ENCODE measurements at places on chromosomes 1 and 21.

DNA sequence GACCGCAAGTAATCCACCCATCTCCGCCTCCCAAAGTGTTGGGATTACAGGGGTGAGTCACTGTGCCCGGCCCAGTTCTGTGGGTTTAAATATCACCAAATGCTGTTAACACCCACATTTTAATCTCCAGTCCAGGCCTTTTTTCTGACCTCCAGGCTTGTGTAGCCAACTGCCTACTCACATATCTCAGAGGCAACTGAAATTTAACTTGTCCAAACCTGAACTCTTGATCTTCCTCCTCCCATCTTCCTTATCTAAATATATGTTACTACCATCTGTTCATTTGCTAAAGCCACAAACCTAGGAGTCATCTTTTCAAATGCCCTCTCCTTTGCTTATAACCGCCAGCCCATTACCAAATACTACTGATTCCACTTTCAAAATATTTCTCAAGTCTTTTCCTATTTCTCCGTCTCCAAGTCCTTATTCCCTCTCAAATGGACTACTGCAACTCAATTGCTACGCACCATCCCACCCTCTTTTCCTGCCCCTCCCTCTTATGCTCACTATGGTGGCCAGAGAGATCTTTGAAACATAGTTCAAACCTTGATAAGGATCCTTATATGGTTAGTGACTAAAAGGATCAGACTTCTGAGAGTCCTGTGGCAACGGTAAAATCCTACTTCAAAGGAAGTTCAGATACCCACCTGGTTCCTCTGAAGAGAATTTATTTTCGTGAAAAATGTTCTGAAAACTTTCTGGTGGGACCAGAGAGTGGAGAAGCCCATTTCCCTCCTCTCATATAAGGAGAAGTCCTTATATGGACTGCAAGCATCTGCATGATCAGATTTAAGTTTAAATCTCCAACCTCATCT lies 78.5 kb upstream of the CDC42BPA start:
- DNase-seq, result no peak

DNA sequence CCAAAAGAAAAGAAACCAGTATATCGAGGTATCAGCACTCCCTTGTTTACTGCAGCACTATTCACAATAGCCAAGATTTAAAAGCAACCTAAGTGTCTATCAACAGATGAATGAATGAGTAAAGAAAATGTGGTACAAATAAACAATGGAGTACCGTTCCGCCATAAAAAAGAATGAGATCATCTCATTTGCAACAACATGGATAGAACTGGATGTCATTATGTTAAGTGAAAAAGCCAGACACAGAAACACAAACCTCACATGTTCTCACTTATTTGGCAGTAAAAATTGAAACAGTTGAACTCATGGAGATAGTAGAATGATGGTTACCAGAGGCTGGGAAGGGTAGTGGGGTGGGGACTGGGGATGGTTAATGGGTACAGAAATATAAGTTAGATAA lies 4.3 kb upstream of the GNG5 start:
- no peak for DNase-seq

GRCh38 chr1:117364240-117364639 lies 3.0 kb upstream of the MAN1A2 start:
- DNase-seq, result no peak

DNA sequence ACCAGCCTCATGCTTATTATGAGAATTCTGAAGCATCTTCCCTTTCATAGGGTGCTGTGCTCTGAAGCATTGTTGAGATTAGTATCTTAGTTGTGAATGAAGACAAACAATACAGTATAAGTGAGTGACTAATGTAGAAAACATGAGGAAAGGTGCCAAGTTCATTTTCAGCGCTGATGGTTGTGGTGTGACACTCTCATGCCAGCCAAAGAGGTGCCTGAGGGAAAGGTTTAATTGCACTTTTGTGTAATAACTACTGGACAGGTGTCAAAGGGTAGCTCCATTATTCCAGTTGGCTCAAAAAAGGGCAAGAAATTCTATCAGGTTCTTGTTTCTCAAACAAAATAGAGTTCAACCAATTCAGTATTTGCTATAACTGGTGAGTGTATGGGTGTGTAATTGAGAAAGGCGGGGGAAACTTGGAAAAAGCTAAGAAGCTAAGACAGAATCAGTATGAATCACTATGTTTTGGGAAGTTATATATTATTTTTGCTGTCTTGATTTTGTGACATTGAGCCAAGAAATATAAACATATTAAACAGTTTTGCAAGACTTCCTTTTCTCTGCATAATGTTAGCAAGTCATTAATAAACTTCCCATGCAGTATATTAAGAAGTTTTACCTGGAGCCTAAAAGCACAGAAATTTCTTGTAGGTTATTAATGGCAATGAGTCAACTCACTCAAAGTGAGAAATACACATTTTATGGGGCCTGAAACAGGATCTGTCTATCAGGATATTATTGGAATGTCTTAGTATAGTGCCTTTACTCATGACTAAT lies 31.8 kb downstream of the KCNK2 start:
- no peak for DNase-seq

GRCh38 chr1:223820971-223821370 lies 24.8 kb downstream of the TP53BP2 start:
- DNase-seq, result no peak

GRCh38 chr1:74468982-74469603 lies 43.3 kb downstream of the LRRC53 start:
- DNase-seq, result no peak

DNA sequence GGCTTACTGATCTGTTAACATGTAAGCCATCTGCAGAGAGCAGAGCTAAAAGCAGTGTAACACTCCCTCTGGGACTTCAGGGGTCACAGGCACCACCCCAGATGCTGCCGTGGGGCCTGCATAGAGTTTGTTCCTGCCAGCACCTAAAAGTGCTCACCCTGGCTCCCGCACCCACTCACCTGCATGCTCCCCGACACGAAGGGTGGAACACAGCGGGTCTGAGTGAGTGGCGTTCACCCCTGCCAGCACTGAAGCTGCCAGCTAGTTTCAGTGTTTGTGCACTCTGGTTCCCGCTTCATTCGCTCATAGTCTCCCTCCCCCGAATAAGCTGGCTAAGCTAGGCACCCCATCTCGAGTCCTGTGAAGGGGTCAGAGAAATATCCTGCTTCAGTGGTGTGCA lies 1681.0 kb downstream of the NCAM2 start:
- DNase-seq, result no peak

- no peak for DNase-seq
These were observed 728.6 kb downstream of the PTPRU start for GRCh38 chr1:29964718-29965533.

- DNase-seq, result peak; percentile 12
These were observed 160.8 kb downstream of the VAV3 start for GRCh38 chr1:107804134-107804533.

GRCh38 chr1:242870966-242871365 lies 346.5 kb upstream of the PLD5 start:
- DNase-seq, result no peak
